ENCODE measurements at places on chromosomes 7 and 10. TPM values are rescaled to one million over a fixed set of nuclear protein-coding genes. Genes with fewer than 3 reads are reported as not detected.

The TWIST1 gene
- total RNA-seq: 0.27 TPM

The ABCB4 gene
- total RNA-seq: 0.27 TPM

The SPDYE9 gene
- total RNA-seq: not detected

The FKBP6 gene
- total RNA-seq: not detected

The KAZALD1 gene
- 5.9 TPM for total RNA-seq

The HSPA14 gene
- 5.7 TPM for total RNA-seq

The CCL24 gene
- total RNA-seq: not detected

The DMBT1 gene
- total RNA-seq: under 0.01 TPM

The ZPBP gene
- total RNA-seq: 0.81 TPM

The TMEM26 gene
- total RNA-seq: under 0.01 TPM

The CREB5 gene
- 20.7 TPM for total RNA-seq

The POLR3A gene
- 9.7 TPM for total RNA-seq

The VWA2 gene
- 13.7 TPM for total RNA-seq

The SVOPL gene
- 3.8 TPM for total RNA-seq

- DNase-seq: no peak
Measured at GRCh38 chr7:129684777-129685176, 73.3 kb downstream of the NRF1 start.

- no peak for DNase-seq
Measured at GRCh38 chr7:47371733-47372368, 210.1 kb downstream of the TNS3 start.

GRCh38 chr10:11831520-11831951 is 8.4 kb downstream of the PROSER2 start:
- no peak for DNase-seq

DNA sequence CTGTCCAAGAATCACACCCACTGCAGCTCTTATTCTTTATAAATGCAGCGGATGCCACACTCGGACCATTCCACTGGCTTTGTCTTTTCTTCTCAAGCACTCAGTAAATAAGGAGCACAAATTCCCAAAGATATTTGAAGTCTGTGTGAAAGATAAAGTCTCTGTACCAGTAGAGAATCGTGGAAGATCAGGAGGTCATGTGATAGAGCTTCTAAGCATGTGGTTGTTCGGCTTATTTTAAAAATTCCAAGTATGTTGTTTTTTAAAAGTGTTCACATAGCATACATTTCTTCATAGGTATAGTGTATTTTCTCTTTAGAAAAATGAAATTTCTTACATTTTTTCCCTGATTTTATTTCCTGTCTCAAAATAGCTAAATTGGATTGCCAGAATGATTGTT is 75.8 kb downstream of the NOC3L start:
- no peak for DNase-seq

GRCh38 chr7:111112439-111112838 is 21.5 kb downstream of the LRRN3 start:
- DNase-seq: no peak

DNA sequence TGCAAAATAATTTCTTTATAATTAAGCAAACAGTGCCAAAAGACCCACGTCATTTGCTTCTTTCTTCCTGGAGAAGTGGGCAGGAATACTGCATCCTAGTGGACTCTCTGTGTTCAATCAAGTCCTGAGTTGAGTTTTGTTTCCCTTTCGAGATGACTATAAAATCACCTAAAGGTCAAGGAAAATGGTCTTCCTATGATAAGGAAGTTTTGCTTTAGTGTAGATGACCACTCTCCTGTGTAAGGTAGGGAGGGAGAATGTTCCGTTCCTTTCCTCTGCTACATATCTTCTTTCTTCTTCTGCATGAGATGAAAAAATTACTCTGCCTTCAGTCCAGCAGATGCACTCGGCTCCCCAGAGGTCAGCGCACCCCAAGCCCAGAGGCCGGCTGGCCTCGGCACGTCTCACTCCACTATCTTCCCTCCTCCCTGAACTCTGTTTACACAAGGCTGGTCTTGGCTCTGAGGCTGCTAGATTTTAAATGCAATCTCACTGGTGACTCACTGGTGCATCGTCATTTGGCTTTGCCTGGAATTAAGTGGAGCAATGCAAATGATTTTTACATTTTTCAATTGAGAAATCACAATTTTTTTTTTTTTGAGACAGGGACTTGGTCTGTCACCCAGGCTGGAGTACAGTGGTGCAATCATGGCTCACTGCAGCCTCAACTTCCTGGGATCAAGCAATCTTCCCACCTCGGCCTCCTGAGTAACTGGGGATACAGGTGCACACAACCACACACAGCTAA is 18.6 kb upstream of the VDAC2 start:
- no peak for DNase-seq

- no peak for DNase-seq
Measured at GRCh38 chr7:138741453-138741735, 40.2 kb upstream of the SVOPL start.

DNA sequence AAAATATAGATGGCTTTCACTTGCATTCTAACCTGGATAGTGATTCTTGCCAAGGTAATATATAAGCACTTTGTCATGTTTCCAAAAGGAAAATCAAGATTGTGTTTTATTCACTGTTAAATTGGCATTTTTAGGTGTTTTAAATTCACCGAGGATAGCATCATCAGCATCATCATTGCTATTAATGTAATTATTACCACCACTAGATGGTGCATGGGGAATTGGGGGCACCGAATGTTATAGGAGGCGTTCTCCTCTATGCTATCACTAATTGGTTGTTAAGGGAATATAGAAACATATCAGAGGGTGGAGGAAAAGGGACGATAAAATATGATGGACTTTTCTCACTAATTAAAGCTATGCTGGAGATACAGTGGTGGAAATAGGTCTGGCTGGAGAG is 95.5 kb downstream of the CELF2 start:
- DNase-seq: peak; percentile 76

- no peak for DNase-seq
Measured at GRCh38 chr10:90143937-90144336, 442.5 kb downstream of the KIF20B start.

DNA sequence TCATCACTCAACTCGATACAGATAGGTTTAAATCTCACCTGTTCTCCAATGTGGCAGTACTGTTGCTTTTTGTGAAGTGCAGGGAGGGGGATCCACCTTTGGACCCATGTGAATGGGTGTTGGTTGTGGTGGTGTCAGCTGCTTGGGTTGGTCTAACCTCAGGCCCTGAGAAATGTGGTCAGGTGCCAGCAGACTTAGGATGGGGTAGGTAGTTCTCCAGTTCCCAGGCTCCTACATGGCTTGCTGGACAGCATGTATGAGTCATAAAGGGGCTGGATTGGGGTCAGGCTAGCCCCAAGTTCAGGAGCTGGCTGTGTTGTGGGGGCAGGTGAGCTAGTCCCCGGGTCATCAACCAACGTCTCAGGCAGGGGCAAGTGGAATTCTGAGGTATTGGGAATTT is 472.6 kb upstream of the CNTNAP2 start:
- no peak for DNase-seq

- no peak for DNase-seq
Measured at GRCh38 chr7:112798274-112799159, 8.3 kb upstream of the TMEM168 start.

- no peak for DNase-seq
Measured at GRCh38 chr7:89757910-89758309, 396.4 kb upstream of the STEAP1 start.

- DNase-seq: no peak
Measured at GRCh38 chr10:4243169-4243568, 458.2 kb upstream of the KLF6 start.

- DNase-seq: no peak
Measured at GRCh38 chr7:108222236-108222892, 92.2 kb upstream of the LAMB4 start.

DNA sequence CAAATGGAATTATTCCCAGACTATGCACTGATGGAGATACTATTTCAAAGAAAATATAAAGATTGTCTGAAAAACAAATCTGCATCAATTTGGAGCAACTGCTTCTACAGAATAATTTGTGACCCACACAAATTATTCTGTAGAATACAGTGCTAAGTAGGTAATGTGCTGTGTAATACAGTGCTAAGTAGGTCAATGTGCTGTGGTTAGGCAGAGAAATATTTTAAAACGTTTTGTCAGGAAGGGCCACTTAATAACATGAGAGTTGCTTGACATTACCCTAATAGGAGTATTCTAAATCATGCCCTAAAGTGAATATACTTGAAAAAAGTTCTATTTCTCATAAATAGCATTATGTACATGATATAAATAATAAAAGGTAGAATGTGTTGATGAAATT is 116.5 kb upstream of the KCND2 start:
- DNase-seq: no peak

DNA sequence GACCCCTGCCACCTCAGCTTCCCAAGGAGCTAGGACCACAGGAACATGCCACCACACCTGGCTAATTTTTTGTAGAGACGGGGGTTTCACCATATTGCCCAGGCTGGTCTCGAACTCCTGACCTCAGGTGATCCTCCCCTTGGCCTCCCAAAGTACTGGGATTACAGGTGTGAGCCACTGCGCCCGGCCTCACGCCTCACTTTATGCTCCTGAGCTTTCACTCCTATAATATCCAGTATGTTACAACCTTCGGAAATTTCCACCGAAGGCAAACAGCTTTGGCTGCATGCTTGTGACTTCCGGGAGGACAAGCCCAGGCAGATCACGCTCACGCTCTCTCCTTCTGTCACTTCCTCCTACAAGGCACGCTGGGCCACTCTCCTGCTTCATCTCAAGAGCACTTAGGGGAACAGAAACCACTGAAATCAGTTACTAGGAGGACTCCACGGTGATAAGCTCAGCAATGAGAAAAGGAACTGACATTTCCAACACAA is 4.4 kb upstream of the MAD1L1 start:
- DNase-seq: no peak

DNA sequence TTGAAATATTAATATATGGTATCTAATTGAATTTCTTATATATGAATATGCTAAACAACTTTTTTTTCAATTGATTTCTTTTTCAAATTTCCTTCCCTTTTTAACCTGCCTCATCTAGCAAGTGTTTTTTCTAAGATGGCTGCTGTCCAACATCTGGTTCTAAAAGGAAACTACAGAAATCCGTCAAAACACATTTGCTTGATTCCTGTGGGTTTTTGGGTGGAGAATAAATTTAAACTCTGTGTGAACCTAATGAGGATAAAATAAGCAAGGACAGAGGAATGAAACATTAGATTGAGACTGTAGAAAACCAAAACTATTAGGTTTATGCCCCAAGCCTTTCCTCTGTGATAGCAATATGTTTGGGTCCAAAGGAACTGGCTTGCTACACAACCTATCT is 75.5 kb upstream of the STARD3NL start:
- peak; percentile 60 for DNase-seq

- DNase-seq: no peak
Measured at GRCh38 chr10:4334871-4335270, 491.1 kb upstream of the AKR1E2 start.

DNA sequence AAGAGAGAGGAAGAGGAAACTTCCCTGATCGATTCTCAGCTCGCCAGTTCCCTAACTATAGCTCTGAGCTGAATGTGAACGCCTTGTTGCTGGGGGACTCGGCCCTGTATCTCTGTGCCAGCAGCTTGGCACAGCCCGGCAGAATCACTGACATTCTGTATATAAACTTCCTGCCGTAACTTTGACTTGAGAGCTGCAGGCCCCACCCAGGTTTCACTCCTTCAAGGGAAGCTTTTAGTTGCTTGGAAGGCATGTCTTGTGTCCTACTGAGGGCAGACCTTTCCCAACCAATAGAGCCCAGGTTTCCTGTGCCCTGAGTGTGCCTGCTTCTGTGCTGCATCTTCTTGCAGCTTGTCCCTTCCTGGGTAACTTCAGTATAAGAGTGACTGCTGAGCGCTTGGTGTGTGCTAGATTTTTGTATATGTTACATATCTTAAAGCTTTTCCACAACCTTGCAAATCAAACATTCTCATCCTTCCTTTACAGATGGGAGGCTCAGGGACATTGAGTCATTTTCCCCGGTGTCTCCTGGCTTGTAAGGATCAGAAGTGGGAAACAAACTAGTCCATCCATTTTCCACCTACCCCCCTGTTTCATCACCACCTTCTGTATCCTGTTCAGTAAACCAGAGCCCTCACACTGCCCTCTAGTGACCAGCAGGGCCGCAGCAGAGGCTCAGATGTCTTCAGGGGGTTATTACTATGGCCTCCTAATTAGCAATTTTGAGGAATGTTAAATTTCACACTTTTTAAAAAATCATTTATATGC is 225.2 kb upstream of the PRSS58 start:
- DNase-seq: no peak

DNA sequence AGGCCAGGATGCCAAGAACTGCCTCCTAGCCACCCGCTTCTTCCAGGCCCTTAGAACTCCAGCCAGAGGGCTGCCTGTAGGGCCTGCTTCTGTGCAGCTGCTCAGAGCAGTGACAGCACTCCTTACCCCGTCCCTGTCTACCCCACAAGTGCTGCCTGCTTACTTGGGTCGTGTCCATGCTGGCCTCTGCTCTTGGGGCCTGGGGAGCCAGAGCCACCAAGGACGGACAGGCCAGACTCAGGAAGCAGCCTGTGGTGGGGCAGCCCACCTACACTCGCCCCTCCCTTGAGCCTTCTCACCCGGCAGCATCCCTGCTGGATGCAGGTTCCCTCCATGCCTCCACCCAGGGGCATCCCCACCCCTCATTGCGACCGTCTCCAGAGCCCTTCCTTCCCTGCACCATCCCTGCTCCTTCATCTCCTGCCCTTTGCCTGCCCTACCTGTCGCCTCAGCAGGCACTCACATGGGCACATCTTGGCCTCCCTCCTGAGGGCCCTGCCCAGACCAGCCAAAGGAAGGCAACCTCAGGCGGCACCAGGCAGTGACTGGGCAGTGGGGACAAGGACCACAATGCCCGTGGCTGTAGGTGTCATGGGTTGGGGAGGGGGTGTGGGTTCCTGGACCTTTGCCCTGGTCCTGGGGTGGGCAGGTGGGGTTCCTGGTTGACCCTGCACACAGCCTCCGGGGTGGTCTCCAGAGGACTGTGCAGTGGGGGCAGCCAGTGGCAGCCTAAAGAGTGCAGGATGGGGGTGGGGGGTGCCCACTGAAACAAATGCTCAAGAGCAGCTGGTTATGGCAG is 78.0 kb upstream of the TNS3 start:
- DNase-seq: no peak

- DNase-seq: no peak
Measured at GRCh38 chr10:45589009-45589408, 83.6 kb downstream of the ZFAND4 start.

DNA sequence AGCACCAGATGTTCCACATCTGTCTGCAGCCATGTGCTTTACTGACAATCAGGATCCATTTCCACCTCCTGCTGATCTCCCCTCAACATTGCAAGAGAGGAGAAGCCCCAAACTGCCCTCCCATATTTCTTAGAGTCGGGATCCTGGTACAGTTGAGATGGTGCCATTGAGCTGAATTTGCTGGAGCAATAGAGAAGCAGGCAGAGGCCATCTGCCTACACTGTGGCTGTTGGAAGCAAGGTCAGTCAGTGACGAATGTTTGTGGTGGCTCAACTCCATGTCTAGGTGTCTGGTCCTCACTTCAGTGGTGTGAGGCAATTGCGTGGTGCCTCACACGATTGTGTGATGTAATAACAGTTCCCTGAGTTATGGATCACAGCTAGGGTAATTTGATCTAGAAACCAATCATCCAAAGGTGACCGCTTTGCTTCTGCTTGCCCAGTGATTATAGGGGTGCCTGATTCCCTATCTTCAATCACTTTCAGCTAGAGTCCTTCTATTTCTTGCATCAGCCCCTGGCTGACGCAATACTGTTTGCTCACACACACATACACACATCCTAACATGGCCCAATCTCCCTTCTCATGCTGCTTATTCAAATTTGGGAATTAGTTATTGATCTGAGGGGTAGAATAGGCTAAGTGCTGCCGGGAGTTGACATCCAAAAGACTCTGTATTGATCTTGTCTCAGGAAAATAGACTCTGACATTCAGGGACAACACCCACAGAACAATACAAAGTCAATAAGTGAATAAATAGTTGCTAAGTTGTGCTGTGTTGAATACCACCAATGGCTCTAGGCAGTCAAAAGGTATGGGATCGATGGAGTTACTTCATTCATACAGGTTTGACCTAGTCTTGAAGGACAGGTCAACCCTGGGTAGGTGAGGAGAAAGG is 46.1 kb upstream of the SLC35B4 start:
- no peak for DNase-seq

Measured in hematopoietic multipotent progenitor cell (in vitro differentiated cells).